Stimulated activated CD4-positive, alpha-beta T cell treated with anti-CD3 and anti-CD28 coated beads, Interleukin-2, amount 100 ng/mL, for 24 hours (primary cell): ENCODE measurements at places on chromosomes 6 and 20.

DNA sequence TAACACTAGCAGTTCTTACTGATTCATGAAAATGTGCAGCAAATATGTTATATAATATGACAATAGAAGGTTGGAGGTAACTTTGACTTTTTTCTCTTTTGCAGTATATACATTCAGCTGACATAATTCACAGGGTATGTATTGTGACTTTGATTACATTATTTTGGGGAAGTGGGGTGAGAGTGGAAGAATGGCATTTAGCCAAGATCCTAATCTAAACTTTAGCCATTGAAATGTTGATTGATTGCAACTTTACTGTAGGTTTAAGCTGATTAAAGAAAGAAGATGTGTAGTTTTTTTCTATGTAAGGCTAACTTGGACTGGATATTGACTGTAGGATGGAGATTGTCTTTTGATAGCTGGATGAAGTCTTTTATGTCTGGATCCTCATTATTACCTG is 46.0 kb downstream of the MAPK14 start:
- no peak for DNase-seq

DNA sequence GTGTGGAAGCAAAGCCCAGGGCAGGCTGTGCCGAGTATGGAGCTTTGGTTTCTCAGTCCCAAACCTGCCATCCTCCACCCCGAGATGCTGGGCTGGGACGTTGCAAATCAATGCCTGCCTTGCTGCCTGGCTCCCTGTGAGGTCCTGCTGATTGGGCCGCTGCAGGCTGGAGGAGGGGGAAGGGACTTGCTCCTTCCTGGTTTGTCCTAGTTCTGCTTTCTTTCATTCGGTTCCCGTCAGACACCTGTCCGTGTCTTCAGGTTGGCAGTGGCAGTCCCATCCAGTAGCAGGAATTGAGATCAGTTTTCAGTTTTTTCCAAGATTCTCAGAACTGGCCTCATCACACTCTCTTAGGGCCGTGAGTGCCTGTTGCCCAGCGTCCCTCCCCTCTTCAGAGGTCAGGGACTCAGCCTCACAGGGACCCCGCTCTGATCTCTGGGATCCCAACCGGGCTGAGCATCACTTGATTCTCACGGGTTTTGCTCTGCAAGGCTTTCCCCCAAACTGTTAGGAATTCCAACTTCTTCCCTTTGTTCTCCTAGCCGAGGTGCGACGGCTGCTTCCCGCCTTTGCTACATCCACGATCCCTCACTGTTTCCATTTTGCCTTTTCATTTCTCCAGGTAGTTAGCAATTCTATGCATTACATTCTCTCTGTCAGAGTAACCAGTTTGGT is 24.2 kb upstream of the TAGAP start:
- DNase-seq = no peak

GRCh38 chr20:54129350-54129749 is 44.4 kb downstream of the CYP24A1 start:
- no peak for DNase-seq

- DNase-seq = no peak
These were observed 5.6 kb downstream of the SOX4 start for GRCh38 chr6:21599051-21599696.

DNA sequence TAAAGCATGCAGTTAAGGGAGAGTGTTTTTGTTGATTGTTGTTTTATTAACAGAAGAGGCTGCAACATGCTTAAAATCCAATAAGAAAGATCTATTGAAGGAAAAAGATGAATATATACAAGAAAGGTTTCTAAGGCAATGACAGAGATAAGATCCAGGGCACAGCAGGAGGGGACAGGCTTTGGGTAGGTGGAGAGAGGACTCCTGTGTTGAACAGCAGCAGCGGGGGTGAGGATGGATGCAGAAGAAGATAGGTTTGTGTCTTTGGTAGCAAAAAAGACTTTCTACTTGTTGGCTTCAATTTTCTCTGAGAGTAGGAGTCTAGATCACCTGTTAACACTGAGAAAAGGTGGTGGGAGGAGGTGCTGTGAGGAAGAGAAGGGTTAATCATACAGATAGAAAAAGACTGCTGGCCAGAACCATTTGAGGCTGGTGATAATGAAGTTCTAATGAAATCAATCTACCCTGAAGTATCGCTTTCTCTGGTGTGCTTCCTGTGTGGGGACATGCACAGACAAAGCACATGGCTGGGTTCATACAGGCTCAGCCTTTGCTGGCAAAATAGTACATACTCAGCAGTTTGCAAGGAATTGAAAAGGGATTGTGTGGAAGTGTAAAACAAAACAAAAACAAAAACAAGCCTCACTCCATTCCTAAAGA is 17.2 kb upstream of the DST start:
- DNase-seq = no peak

DNA sequence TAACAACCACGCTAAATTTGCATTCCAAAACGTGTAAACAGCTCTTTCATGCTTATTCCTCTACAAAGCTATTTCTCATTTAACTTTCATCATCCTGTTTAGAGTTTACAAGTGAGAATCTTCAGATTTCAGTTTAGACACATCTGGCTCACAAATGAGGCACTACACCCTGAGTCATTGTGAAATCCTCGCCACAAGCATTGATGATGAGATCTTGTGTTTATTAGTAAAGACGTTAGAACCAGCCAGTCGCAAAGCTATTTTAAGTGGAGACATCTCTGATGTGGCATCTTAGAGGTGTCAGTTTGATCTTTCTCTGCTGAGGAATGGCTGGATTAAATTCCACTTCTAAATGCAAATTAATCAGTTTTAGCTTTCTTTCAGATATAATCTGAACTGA is 8.3 kb upstream of the ISM1 start:
- DNase-seq = no peak

- no peak for DNase-seq
These were observed 97.6 kb downstream of the TCP11 start for GRCh38 chr6:35043381-35044130.
